ENCODE measurements at places on chromosomes 1 and 21.

- DNase-seq: no peak
Measured at GRCh38 chr1:35708441-35708921, 10.2 kb downstream of the C1orf216 start.

GRCh38 chr1:230549625-230550024 lies 92.7 kb upstream of the COG2 start:
- DNase-seq: no peak

DNA sequence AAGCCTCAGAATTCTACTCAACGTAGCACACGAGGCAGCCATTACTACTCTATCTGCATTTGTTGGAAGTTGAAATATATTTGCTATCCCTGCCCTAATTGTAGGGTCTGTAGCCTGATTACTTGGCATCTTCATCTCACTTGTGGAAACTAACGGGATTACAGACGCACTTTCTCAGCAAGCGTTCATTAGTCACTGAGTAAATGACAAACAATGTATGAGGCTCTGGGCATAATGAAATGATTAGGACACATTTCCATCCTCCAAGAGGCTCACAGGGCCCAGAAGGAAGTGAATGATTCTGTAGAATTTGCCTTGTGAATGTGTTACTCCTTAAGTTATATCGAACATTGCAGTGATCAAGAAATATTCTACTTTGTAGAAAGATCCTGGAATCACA lies 78.1 kb downstream of the KIF26B start:
- DNase-seq: no peak

GRCh38 chr1:203663294-203663693 lies 36.7 kb downstream of the ATP2B4 start:
- DNase-seq: no peak

- DNase-seq: no peak
Measured at GRCh38 chr1:226444901-226445300, 37.0 kb upstream of the PARP1 start.

- no peak for DNase-seq
Measured at GRCh38 chr1:76862447-76862846, 4.8 kb upstream of the ST6GALNAC5 start.

- no peak for DNase-seq
Measured at GRCh38 chr1:154703170-154703569, 95.2 kb upstream of the ADAR start.

GRCh38 chr1:106120789-106121188 lies 935.7 kb upstream of the PRMT6 start:
- DNase-seq: no peak

GRCh38 chr21:35984654-35985361 lies 75.5 kb downstream of the SETD4 start:
- DNase-seq: no peak

- DNase-seq: no peak
Measured at GRCh38 chr1:59497616-59498015, 200.7 kb downstream of the FGGY start.

DNA sequence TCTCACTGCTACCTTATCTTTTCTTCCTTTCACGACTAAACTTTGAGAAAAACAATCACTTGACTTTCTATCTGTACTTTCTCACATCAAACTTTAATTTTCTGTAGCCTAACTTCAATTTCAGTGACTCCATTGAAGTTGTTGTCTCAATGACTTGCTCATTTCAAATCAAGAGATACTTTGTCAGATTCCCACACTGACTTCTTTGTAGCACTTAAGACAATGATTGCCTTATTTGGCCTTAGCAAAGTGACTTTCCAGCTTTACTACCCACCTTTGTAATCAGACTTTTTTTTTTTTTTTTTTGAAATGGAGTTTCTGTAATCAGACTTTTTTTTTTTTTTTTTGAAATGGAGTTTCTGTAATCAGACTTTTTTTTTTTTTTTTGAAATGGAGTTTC lies 37.0 kb downstream of the AGO4 start:
- DNase-seq: no peak

DNA sequence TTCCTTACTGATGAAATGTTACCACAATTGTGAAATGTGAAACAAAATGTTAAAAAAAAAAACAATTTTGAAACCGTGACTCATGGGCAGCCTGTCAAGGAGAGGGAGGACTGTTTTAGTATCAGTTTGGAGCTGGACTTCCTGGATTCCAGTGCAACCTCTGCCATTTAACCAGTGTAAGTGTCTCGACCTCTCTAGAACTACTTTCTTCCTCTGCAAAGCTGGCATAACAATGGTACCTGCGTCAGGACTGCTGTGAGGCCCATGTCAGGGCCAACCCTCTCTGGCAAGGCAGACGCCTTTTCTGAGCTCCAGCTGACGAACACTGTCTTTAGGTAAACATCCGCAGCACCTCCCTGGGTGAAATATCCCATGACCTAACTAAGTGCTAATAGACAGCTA lies 20.9 kb downstream of the URB1 start:
- no peak for DNase-seq

GRCh38 chr21:17340081-17340480 lies 172.8 kb upstream of the CXADR start:
- DNase-seq: no peak

GRCh38 chr1:162660574-162660973 lies 28.3 kb downstream of the DDR2 start:
- no peak for DNase-seq

GRCh38 chr1:47732489-47732888 lies 264.7 kb downstream of the TRABD2B start:
- no peak for DNase-seq

- DNase-seq: no peak
Measured at GRCh38 chr1:183212870-183213269, 26.8 kb downstream of the LAMC2 start.

DNA sequence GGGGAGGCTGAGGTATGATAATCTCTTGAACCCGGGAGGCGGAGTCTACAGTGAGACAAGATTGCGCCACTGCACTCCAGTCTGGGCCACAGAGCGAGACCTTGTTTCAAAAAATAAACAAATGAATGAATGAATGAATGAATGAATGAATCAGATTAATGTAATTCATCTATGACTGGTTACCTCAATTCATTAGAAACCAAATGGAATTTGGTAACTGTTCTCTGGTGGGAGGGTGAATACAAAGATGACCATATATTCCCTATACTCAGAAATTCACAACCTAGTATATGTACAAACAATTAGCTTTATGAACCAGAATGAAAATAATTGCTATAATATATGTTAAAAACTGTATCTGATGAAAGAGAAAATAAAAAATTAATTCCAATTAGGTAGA lies 80.9 kb downstream of the FAF1 start:
- no peak for DNase-seq

DNA sequence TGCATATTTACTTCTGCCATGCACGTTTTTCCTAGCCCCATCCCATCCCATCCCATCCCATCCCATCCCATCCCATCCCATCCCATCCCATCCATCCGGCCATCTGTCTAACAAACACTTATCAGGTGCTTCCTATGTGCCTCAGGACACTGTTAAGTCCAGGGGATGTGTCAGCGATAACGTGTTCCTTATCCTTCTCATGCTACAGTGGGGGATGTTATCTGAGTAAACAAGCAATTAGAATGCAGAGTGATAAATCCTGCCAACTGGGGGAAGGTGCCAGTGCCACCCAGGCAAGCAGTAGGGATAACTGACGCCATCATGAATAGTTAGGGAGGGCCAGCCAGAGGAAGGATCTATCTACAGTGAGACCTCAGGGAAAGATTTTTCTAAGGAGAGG lies 304.2 kb downstream of the CAMTA1 start:
- no peak for DNase-seq

DNA sequence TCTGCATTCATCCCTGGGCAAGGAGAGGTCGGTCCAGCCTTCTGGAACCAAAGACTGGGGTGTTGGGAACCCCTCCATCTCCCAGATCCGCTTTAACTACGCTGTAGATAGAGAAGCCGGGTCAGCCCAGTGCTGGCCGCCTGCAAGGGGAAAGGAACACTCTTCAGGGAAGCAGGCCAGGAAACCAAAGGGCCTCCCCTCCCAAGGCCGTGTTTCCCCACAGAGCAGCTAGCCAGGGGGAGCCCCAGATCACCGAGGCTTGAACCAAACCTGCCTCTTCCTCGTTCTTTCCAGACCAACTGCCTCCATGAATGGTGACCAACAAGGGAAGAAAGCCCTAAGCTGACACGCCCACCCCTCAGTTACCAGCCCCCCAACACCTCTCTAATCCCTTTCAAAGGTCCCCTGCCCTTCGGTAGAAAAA lies 1.2 kb upstream of the CHD5 start:
- DNase-seq: no peak

- DNase-seq: no peak
Measured at GRCh38 chr1:63475761-63476160, 47.3 kb downstream of the ITGB3BP start.

- no peak for DNase-seq
Measured at GRCh38 chr1:19456968-19457441, 28.3 kb downstream of the CAPZB start.

DNA sequence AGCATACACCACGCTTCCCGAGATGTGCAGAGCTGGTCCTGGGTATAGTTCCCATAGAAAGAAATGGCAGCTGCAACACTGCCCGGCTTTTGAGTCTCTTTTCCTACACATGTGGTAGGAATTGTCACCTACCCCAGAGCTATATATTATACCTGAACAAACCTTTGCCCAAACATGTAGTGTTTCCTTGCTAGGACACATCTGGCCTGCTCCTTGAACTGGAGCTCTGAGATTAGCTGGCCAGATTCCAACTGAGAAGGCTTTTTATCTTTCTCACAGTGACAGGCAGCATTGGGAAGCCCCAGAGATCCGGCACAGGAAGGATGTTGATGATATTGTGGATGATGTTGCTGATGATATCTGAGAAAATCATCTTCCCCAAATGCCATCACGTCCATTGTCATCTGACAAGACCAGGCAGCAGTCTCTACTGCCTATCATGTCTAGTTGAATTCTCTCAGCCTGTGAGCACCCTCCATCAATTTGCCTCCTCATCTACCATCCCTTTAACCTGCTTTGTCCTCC lies 115.0 kb upstream of the SMYD2 start:
- DNase-seq: no peak

DNA sequence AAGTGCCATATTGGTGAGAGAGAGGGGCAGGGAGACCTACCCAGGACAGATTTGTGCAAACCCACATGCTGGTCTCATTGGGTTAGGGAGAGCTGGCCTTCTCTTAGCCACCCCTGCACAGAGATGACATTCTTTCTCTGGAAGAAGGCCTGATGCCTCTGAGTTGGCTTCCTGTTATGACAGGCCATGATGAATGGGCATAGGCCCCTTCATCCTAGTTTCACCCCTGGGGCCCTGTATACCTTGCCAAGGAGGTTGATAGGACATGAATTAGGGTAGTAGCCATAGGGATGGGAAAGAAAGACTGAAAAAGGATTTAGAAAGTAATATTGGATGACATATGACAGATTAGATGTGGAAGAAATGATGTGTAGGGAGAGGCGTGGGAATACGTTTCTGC lies 46.6 kb downstream of the TENT5C start:
- DNase-seq: no peak

GRCh38 chr1:157704878-157705277 lies 4.3 kb upstream of the FCRL3 start:
- no peak for DNase-seq

DNA sequence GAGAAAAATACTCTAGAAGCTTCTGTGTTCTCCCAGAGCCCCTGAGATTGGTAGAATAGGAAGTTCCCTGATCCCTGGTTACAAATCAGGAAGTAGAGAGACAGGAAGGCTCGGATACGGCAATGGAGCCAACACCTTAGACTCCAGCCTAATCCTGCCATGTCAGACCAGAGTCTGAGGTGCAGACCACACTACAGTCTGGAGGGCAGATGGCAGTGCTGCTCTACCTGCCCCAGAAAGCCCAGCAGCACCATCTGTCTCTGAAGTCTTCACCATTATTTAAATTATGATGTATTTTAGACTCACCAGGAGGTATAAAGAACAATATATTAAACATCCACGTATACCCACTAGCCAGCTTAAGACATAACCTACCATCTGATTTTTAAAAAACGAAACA lies 93.0 kb downstream of the MTR start:
- DNase-seq: no peak

DNA sequence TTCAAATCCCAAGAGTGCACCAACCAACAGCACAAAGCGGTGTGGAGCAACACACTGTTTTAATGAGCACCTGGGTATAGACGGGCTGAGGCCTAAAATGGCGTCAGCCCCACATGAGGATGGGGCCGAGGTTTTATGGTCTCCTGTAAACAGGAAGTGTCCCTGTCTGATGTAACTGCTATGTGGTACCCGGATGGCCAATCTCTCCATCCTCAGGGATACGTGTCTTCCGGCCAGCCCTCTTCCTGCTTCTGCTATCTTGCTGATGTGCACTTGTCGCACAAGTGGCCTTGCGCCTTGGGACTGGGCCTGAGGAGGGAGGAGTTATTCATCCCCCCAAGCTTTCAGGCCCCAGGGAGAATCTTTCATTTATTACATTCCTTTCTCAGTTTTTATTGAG lies 73.5 kb downstream of the CNST start:
- no peak for DNase-seq

GRCh38 chr1:58454385-58454784 lies 92.1 kb downstream of the OMA1 start:
- DNase-seq: no peak

- DNase-seq: peak; percentile 75
Measured at GRCh38 chr1:231866392-231867331, 240.1 kb downstream of the DISC1 start.

GRCh38 chr1:6600410-6601048 lies 2.1 kb downstream of the KLHL21 start:
- no peak for DNase-seq

DNA sequence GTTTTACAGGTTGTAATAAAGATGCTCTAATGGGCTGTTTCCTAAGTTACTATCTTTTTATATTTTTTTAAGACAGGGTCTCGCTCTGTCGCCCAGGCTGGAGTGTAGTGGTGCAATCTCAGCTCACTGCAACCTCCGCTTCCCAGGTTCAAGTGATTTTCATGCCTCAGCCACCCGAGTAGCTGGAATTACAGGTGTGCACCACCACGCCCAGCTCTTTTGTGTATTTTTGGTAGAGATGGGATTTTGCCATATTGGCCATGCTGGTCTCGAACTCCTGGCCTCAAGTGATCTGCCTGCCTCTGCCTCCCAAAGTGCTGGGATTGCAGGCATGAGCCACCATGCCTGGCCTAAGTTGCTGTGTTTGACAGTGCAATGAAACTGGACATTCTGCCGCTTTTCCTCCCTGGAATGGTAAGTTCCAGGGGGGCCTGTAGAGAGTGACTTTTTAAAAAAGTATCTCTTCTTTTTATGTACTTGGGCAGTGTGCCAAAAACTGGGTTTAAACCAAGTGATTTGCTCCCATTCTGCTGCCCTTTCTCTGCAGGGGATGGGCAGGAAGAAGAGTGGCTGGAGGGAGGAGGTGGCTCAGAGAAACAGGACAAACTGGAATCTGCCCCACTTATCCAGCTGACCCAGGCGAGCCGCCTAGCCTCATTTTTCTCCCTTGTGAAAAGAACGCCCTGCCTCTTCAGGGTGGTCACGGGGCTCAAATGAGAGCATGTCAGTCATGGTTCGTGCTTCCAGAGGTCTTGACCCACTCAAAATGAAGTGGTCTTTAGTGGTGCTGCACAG lies 2.3 kb downstream of the SLC37A1 start:
- peak; percentile 34 for DNase-seq

All from midbrain (tissue), 1 donor.